ENCODE measurements at places on chromosomes 16 and 17. TPM values are rescaled to one million over a fixed set of nuclear protein-coding genes. Genes with fewer than 3 reads are reported as not detected.

Gene IL17C
- not detected for total RNA-seq

DNA sequence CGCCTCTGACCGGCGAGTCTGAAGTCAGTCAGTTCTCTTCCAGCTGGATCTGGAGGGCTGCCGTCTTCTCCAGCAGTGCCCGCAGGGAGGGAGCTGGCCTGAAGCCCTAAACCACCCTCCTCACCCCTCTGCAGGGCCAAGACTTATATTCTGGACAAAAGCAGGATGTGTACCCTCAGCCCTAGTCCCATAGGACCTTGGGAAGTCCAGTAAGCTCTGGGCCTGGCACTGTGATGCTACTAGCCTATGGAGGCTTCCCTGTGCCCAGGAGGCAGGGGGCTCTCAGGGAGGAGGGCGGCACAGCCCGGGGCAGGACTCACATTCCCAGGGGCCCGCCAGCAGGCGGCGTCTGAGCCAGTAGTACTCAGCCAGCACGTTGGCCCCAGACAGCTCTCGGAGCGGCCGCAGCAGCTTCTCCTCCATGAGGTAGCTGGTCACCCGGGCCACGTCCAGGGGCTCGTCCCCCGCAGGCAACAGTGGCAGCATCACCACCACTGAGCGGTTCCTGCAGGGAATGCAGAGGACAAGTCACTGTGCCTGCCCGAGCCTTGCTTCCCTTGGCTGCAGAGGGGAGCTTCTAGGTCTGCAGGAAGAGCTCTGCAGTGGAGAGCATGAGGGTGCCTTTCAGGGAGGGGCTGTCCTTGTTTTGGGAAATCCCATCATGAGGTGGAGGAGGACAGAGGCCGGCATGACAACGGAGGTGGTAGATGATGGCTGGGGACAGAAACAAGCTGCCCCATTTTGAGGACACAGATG lies 41.7 kb downstream of the RMI2 start:
- DNase-seq: no peak

GRCh38 chr17:49646391-49647255 lies 31.3 kb downstream of the SPOP start:
- DNase-seq: peak; percentile 92

- no peak for DNase-seq
These were observed 12.2 kb upstream of the CLDN9 start for GRCh38 chr16:3000540-3000939.

Gene CDRT15L2
- total RNA-seq: not detected

DNA sequence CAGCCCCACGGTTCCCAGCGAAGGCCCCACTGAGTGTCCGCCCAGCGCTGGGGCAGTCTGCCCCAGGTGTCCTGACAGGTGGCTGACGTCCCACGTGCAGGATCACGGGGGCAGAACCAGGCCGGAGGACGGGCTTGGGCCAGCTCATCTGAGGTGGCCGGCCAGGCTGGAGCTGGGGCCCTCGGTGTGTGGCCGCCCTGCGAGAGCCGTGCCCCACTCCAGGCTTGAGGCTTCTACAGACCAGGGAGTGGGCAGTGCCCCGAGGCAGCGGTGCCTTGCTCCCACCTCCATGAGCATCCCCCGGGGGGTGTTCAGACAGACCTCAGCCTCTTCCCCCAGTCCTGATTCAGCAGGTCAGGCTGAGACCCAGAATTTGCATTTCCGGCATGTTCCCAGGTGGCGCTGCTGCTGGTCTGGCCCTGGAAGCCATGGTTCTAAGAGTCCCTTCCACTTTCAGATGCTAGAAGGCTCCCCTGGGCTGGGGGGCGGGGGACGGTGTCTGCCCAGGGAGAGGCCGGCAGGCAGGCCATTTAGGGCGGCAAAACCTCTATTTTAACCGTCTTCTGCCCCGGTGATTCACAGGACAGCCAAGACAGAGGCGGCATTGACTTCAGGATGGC lies 35.4 kb upstream of the PABPN1L start:
- no peak for DNase-seq

DNA sequence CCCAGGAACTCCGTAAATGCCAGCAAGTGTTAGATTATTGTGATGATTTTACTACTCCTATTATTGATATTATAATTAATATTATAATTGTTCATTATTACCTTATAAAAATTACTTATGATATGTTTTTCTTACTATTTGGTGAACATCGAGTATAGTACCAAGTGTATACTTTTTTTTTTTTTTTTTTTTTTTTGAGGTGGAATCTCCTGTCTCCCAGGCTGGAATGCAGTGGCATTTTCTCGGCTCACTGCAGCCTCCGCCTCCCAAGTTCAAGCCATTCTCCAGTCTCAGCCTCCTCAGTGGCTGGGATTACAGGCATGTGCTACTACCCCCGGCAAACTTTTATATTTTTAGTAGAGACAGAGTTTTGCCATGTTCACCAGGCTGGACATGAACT lies 347.0 kb downstream of the WWOX start:
- DNase-seq: no peak

GRCh38 chr16:81204798-81205680 lies 33.5 kb upstream of the BCO1 start:
- peak; percentile 52 for DNase-seq

Gene KRTAP1-5
- total RNA-seq: 5.7 TPM

GRCh38 chr17:72539981-72540897 lies 419.4 kb downstream of the SOX9 start:
- DNase-seq: peak; percentile 78

DNA sequence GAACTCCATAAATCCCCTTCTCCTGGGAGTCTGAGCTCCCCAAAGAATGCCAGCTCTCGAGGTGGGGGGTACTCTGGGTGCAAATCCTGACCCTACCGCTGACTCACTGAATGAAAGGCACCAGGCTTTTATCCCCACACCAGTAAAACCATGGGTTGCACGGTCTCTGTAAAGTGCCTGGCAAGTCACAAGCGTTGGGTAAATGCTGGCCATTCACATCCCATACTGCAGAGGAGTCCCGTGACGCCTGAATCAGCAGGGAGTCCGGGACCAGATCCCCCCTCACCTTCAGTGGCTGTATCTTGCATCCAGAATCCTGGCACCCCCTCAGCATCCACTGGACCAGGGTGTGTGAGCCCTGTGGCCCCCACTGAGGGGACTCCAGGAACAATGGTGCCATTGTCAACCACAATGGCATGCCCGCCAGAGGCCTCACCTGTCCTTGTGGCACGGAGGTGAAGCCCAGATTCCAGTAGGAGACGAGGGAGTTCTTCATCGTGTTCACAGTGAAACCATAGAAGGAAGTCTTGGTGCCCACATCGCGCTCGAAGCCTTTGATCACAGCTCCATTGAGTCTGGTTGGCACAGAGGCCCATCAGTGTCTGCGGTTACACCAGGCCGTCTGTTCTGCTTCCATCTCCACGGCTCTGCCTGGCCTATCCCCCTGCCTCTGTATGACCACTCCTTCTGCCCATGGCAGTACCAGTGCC lies 13.3 kb downstream of the ST6GALNAC2 start:
- DNase-seq: no peak

Gene CCDC200
- total RNA-seq: not detected

GRCh38 chr17:9865586-9865985 lies 39.5 kb downstream of the RCVRN start:
- no peak for DNase-seq

Gene ADAP2
- 1.2 TPM for total RNA-seq

GRCh38 chr16:55453909-55454308 lies 25.1 kb upstream of the MMP2 start:
- no peak for DNase-seq

Gene PYDC1
- total RNA-seq: not detected

Gene TBX21
- total RNA-seq: not detected

Gene PRAC2
- not detected for total RNA-seq

DNA sequence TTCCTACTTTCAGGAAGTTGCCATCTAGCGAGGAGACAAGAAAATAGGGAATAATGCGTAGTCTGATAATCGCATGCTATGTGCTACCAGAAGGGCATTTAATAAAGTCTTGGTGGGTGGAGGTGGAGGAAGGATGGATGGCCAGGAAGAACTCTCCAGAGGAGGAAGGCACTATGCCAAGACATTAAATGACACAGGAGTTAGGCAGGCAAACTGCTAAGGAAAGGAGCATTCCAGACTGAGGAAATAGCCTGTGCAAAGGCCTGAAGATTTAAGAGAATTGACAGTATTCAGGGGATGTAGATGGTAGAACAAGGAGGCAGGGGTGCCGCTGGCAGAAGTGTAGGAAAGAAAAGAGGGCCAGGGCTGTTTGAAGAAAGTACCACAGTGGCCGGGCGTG lies 19.3 kb upstream of the ARHGAP44 start:
- peak; percentile 24 for DNase-seq

All from M059J (cell line).